CD4-positive, alpha-beta memory T cell (primary cell): ENCODE measurements at places on chromosomes 4 and X. TPM values are rescaled to one million over a fixed set of nuclear protein-coding genes. Genes with fewer than 3 reads are reported as not detected.
A peak's percentile ranks its signal among the peaks of the same experiment; 100 is the strongest.

Gene BMX
- not detected for total RNA-seq

Gene NPY5R
- total RNA-seq: not detected

- DNase-seq: no peak
Measured at GRCh38 chr4:12447451-12447850, 1018.8 kb upstream of the HS3ST1 start.

- DNase-seq: peak; percentile 23
Measured at GRCh38 chrX:18354369-18355223, at the start of gene SCML2. SCML2 (minus strand) TSS chrX:18354688; CDS start chrX:18334071, 20,617 bp downstream.

GRCh38 chr4:41967392-41967791 lies 14.2 kb upstream of the DCAF4L1 start:
- no peak for DNase-seq

DNA sequence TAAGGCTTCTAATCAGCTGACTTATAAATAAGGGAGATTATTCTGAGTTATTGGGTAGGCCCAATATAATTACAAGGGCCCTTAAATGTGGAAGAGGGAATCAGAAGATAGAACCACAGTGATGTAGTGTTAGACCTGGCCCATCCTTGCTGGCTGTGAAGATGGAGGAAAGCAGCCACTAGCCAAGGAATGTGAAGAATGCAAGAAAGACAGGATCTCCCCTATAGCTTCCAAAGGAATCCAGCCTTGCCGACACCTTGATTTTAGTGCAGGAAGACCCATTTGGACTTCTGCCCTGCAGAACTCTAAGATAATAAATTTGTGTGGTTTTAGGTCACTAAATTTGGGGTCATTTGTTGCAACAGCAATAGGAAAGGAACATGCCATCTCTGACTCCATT lies 150.6 kb downstream of the SPATA18 start:
- DNase-seq: no peak

DNA sequence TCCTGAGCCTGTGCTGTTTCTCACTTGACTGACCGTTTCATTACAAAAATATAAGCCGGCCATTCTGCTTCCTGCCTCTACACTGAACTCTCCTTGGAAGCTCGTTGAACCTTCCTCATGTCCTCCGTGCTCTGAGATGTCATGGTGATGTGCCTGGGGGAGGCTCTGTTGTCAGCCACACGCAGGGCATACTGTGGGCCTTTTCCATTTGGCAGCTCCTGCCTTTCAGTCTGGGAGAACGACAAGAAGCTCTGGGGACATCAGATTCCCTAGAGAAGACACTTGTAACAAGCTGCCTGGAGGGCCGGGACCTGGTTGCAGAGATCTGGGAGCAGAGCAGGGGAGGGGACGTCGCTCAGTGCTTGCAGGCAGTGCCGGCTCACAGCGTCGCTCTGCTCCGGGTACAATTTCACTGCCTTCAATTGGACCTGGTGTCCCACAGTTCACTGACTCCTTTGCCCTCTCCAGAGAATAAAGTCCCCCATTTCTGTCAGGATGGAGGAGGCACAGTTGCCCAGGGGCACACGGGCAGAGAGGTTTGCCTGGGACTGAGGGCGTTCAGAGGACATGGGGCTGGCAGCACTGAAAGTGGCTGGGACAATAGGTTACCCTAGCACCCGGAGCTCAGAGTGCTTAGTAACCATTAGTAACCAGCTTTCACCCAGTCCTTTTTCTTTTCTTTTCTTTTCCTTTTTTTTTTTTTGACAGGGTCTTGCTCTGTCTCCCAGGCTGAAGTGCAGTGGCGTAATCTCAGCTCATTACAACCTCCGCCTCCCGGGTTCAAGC lies 19.1 kb upstream of the MECP2 start:
- DNase-seq: no peak

Gene TEX13C
- total RNA-seq: not detected

GRCh38 chr4:147370881-147371280 lies 110.0 kb upstream of the EDNRA start:
- no peak for DNase-seq

Gene NMU
- not detected for total RNA-seq

Gene MYOZ2
- not detected for total RNA-seq

Gene PAK3
- 1.5 TPM for total RNA-seq

Gene HSFX4
- not detected for total RNA-seq

DNA sequence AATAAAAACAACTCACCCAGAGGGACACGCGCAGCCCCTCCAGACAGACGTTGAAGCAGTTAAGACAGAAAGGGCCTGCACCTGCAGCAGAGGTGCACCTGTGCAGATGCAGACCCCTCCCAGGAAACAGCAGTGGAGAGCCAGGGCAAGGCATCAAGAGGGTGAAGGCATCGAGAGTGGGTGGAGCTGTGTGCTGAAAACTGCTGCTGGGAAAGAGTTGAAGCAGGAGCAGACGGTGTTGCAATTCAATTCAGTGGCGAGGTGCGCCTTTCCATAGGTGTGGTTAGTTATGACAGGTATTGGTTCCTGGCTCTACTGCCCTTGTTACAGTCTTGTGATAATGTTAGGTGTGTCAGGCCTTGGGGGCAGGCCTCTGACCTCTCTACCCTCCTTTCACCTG lies 16.7 kb downstream of the LETM1 start:
- no peak for DNase-seq
